ENCODE measurements at places on chromosomes 5 and 9.

- no peak for ATAC-seq
Observed at GRCh38 chr5:68196876-68197275, 18.7 kb upstream of the PIK3R1 start.

DNA sequence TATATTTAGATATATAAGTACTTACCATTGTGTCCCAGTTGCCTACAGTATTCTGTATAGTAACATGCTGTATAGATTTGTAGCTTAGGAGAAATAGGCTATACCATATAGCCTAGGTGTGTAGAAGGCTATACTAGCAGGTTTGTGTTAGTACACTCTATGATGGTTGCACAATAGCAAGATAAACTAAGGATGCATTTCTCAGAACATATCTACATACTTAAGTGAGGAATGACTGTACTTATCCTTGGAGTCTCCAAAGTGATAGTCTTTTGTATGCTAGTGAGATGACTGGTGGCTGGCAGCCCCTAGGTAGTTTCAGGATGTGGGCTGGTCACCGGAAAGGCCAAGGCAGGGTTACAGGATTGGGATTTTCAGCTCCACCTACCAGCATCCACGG lies 208.7 kb downstream of the ARHGEF28 start:
- ATAC-seq = no peak

- ATAC-seq = no peak
Observed at GRCh38 chr9:113653746-113654604, 190.4 kb downstream of the RGS3 start.

DNA sequence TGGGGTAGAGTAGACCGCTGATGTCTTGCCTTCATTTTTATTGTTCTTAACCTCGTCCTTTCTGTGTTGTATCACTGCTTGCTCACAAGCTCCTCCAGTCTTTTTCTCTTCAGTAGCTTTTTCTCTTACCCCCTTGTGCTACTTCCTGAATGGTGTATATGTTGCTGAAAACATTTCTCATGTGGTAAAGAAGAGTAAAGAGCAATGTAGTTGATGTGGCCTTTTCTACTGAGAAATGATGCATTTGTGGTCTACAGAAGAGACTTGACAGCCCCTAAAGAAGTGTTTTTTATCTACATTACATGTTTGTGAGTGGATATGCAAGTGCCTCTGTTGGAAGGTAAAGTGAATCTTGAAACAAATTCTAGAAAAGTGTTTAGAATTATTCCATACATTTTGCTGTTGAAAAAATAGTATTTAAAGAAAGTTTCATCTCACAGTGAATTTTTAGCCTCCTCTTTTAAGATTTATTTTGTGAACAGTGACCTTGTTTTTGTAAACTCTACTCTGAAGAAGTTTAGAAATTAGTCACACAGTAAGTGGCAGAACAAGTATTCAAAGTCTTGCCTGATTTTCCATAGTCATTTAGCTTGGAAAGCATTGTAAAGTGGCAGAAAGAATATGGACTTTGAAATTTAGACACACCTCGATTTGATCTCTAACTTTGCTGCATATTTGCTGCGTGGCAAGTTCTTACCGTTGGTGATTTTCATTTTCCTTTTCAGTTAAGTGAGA lies 17.4 kb downstream of the CDC42SE2 start:
- peak; percentile 80 for ATAC-seq

- ATAC-seq = no peak
Observed at GRCh38 chr5:41087461-41087860, 16.3 kb upstream of the MROH2B start.

GRCh38 chr9:34089311-34089710 lies 37.2 kb downstream of the DCAF12 start:
- no peak for ATAC-seq
